NCI-H1694 (cell line): ENCODE measurements at places on chromosomes 6 and 20.

DNA sequence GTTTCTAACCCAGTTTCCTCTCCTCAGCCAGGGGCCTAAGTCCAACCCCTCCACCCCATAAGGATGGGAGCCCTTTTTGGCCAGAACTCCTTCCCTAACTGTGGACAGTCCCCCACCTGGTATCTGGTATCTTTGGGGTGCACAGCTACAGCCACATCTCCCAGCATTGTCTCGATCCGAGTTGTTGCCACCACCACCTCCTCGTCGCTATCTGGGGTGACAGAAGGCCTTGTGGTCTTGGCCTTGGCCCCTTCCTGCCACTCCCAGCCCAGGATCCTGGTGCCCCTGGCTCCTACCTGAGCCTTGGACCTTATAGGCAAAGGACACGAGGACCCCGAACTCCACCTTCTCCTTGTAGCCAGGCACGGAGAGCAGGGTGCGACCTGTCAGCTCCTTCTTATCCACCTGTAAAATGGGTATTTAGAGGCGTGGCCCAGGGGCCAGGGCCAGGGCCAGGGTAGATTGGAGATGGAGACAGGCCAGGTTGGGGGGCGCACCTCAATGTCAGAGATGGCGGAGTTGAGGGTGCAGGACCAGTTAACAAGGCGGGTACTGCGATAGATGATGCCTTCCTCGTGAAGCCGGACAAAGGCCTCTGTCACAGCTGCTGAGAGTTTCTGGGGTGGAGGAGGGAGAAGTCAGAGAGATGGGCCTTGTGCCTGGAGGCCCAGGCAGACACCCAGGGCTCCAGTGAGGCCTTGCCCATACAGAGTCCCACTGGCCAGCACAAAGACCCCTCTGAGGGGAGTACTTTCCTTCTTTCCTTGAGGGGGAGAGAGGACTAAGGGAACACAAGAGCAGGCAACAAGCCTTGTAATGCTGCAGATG is 7.2 kb upstream of the VWA7 start:
- DNase-seq, result no peak

GRCh38 chr6:16681260-16681873 is 79.9 kb downstream of the ATXN1 start:
- DNase-seq, result no peak

DNA sequence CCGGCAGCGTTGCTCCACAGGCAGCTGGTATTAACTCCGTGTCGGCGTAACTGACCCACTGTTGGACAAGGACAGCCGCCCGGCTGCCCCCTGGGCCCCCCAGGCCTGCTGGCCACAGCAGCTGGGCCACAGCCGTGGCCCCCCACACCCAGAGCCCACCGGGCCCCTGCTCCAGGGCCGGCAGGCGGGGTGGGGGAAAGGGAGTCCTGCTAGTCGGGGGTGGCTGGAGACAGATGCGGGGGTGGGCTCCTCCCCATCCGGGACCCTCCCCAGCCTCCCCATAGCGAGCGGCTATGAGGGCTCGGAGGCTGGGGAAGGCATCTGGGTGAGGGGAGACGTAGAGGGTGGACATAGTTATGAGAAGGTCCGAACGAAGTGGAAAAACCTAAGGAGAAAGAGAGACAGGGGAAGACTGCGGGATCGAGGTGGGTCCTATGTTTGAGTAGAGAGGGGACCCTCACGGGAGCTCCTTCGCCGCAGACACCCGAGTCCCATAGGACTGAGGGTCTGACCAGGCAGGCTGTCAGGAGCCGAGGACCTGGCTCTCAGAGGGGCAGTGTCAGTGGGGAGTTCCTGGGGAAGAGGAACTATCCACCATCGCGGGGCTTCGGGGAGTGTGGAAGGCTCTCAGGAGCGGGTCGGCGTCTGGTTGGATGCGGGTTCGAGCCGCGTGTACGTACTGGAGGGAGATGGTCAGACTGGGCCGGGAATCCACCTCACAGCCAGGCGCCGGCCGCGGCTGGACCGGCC is 511 bp downstream of the VARS1 start:
- no peak for DNase-seq

GRCh38 chr6:123632641-123633040 is 4.1 kb downstream of the TRDN start:
- DNase-seq, result peak; percentile 8

GRCh38 chr6:73955800-73956199 is 259.8 kb downstream of the CD109 start:
- no peak for DNase-seq

GRCh38 chr6:31091680-31092079 is 20.7 kb downstream of the C6orf15 start:
- DNase-seq, result no peak

DNA sequence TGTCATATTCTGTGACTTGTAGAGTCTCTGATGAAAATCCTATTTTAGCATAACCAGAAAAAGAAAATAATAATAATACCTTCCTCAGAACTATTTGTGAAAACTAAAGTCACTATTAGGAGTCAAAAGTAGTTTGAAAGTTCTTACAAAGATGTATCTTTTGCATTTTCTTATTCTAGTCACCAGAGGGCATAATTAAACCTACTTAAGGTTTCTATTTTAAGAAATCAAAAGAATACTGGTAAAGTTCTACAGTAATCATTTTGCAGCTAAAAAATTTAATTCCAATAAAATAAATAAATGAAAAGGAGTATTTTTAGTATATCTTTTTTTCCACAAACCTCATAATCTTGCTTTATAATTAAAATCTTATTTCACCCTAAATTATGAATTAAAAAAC is 28.0 kb upstream of the MCM9 start:
- no peak for DNase-seq

- DNase-seq, result no peak
Measured at GRCh38 chr6:39610221-39610620, 115.0 kb downstream of the KIF6 start.

- DNase-seq, result no peak
Measured at GRCh38 chr20:7136886-7137285, 369.4 kb downstream of the BMP2 start.

- DNase-seq, result no peak
Measured at GRCh38 chr20:17889226-17889625, 79.4 kb downstream of the SNX5 start.

- no peak for DNase-seq
Measured at GRCh38 chr6:39494998-39495397, 172.5 kb upstream of the KCNK16 start.

DNA sequence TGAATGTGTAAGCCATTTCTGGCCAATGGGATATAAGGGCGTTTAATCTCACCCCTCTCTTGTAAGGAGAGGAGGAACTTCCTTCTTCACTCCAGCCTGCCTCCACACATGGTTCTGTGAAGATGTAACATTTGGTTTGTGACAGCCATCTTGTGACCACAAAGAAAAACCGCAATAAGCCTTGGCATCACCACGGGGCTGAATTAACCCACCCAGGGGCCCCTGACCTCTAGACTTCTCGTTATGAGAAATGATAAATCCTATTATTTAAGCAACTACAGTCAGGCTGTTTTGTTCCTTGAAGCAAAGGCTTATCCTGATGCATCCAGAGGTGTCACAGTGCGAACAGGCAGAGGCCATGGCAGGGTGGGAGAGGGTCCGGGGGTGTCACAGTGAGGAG is 139.7 kb downstream of the CDC5L start:
- no peak for DNase-seq

DNA sequence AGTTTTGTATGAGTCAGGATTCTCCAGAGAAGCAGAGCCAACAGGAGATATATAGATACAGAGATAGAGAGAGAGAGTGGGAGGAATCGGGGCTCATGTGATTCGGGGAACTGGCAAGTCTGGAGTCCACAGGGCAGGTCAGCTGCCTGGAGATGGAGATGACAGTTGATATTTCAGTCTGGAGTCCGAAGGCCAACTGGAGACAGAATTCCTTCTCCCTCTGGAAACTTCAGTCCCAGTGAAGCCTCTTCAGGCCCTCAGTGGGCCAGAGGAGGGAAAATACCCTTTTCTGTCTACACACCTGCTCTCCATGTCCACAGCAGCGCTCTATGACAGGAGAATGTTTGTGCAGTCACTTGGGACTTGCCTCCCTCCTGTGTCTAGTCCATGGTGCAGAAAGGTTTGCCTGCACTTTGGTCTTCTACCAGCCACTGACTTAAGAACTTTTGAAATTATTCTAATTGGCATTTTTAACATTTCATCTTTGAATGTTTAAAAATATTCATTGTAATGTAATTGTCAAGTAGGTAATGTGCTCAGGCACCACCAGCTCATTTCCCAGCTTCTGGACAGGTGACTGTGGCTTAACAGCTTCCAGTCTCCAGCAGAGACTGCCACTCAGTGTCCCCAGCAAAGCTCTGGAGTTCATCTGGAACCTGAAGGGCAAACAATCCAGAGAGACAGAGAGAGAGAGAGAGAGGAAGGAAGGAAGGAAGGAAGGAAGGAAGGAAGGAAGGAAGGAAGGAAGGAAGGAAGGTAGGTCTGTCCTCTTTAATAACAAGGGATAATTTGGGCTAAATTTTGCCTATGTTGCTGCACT is 43.8 kb upstream of the AFDN start:
- DNase-seq, result no peak
